ENCODE measurements at places on chromosomes 6 and 20.

DNA sequence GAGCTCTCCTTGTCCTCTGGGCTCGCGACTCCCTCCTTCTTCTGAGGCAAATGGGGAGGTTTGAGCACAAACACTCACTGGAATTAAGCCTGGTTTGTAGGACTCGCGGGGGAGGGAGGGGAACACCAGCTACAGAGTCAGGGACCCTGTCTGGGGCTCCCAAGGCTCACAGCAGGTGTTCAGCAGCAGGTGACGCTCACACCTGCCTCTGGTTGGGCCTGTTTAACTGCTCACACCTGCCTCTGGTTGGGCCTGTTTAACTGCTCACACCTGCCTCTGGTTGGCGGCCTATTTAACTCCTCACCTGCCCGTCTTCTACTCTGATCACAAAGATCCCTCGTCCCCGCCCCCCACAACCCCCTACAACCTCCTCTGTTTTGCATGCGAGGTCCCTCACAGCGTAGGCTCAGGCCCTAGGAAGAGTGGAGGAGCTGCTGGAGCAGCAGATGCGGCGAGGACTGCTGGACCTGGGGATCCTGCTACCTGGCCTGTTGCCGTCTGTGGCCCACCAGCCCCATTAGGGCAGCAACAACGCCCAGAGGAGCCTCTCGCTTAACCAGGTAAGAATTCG is 181.9 kb downstream of the ERMARD start:
- peak; percentile 50 for DNase-seq

DNA sequence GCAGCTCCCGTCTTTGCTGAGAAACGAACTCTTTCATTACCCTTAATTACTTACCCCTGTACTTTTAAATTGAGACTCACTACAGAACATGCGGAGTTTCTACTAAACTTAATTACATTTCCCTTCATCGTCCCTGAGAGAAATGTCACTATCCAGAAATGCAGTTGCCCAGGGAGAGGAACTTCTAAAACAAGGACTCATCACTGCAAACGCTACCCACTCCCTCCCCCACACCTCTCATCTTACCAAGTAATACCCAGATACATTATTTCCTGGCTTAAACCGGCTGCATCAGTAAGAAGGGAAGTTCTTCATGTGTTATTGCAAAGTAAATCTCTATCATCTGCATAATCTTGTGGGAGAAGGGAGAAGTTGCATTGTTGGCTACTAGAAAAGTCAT is 138.3 kb downstream of the IPCEF1 start:
- DNase-seq = no peak

DNA sequence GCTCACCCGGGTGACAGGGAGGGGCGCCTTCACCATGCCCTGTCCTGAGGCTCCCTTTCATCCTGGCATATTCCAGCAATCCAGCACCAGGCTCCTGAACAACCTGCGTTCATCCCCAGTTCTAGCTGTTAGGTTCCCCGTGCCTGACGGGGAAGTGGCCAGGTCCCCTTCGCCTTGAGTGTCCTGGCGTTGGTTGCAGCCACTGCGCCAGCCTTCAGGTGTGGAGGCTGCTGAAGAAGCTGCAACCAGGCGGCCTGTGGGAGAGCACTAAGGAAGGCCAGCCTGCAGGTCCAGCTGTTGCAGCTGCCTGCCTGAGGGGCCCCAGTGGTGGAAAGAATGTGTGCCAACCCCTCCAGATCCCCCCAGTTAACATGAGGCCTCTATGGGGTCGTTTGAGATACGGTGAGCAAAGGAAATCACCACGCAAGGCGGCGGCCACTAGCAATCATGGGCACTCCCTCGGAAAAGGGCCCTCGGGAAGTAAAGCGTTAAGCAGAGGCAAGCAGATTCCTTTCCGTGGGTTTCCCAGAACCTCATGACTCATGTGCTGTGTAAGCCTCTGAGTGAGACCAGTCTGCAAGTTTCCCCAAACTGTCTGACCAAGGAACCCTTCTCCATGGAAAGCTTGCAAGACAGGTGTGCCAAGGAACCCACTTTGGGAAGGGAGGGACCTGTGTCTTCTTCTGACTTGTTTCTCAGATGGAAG is 320.8 kb downstream of the TAF4 start:
- DNase-seq = no peak

DNA sequence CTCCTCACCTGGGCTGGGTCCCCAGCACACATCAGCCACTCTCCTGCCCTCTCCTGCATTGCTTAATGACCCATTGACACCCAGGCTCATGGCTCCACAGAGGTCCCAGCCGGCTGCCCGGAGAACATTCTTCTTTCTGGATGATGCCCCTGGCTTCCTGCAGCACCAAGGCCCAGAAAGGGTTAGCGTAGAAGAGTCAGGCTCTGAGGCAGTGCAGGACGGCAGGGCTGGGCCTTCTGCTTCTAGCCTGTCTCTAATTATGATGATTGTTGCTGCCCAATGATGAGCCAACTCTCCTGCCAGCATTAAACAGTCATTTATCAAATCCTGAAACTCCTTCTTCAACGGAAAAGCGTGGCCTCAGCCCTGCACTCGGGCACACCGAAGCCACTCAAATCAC is 66.4 kb downstream of the ZNF217 start:
- no peak for DNase-seq

- no peak for DNase-seq
These were observed 13.6 kb downstream of the TM9SF4 start for GRCh38 chr20:32123088-32123487.

DNA sequence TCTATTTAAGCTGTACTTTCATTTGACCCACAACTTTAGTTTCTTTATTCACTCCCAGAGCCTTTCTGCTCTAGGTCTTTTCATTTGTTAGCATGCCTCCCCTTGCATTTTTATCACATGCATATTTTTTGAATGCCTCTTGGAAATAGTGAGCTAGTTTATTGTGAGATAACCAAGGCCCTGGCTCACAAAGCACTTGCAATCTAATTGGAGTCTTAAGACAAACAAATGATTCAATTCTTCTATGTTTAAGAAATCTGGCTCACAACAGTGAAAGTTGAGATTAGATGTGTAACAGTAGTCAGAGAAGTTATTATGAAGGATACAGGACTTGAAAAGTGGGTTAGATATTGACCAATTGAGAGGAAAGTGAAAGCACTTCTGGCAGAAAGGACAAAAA is 173.4 kb downstream of the MOXD1 start:
- DNase-seq = no peak

- DNase-seq = no peak
These were observed 116.5 kb upstream of the EDN1 start for GRCh38 chr6:12173661-12174060.

GRCh38 chr20:25223765-25224720 is 23.8 kb upstream of the PYGB start:
- no peak for DNase-seq

- peak; percentile 94 for DNase-seq
These were observed 32.2 kb upstream of the CHD6 start for GRCh38 chr20:41650231-41650948.

GRCh38 chr6:130933712-130934200 is 106.5 kb downstream of the SMLR1 start:
- no peak for DNase-seq

GRCh38 chr6:27651371-27651732 is 178.4 kb upstream of the ZNF184 start:
- no peak for DNase-seq

DNA sequence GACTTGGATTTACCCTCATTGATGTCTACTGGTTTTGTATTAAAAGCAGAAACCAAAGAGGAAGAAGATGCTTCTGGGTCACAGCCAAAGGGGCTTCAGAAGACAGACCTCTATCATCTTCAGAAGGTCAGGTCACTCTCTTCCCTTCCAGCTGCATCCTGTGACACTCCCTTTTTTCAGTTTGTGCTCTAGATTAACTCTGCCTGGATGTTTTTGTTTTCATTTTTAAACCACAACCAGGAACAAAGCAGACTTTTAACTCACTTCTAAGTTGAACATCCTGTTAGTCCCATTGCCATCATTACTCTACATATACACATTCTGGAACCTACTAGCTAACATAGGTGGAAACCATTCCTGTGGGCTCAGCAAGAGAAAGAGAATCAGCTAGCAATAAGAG is 45.2 kb downstream of the AKIRIN2 start:
- no peak for DNase-seq

- DNase-seq = no peak
These were observed 210.4 kb downstream of the GMDS start for GRCh38 chr6:2035046-2035445.

DNA sequence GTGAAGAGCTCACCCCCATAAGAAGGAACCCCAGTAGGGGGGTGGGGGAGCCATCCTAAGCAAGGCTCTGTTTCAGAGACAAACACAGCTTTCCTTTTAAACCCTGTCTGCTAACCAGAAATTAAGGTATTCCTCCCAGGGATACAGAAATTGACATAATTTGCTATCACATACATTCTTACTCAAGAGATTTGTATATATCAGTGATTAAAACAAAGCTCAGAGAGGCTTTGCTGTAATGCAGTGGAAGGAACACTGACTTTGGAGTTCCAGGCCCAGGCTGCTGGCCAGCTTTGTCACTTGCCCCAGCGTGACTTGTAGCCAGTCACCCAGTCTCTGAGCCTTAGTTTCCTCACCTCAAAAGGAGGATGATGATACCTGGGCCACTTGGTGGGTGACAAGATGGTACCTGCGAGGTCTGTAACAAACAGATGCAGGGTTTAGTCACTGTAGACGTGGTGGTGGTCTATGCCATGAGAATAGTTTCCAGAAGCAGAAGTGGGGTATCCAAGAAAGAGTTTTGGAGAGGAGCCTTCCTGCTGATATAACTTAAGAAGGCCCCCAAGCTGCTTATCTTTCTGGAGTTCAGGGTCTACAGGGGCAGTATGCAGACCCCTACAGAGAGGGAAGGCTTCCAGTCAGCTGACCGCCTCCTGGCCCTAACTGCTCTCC is 3.2 kb upstream of the FOXF2 start:
- no peak for DNase-seq

- DNase-seq = peak; percentile 75
These were observed 29.3 kb upstream of the PRDM1 start for GRCh38 chr6:106056746-106057390.

DNA sequence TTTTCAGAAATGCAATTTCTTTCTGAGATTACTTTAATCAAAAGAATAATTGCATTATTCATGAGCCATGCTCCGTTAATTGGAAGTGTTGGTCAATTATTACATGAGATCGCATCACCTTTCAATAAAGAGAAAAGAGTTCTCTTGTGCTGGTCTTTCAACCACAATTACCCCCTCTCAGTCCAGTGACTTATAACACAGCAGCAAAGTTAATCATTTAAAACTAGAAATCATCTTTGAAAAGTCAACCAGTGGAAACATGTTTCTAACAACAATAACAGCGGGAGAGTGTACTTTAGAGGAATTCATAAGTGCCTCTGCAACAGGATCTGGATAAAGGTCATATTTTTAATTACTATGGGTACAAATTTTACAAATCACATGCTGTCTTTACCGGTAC is 384.4 kb upstream of the AGPAT4 start:
- DNase-seq = no peak

DNA sequence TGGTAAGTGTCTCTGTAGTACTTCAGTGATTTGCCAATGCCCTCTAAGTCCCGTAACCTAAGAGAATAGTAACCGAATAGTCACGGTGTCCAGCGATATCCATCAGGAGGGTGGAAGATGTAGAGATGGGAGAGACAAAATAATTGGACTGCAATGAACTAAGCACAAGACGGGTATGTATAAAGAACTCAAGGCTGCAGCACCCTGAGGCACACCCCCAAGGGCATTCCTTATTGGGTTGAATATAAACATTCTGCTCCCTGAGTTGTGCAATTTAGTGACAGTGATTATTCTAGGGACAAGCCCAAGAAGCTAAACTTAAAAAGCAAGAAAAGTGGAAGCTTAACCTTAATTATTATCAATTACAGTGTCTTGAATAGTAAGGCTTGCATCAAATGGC is 14.6 kb downstream of the DST start:
- no peak for DNase-seq

DNA sequence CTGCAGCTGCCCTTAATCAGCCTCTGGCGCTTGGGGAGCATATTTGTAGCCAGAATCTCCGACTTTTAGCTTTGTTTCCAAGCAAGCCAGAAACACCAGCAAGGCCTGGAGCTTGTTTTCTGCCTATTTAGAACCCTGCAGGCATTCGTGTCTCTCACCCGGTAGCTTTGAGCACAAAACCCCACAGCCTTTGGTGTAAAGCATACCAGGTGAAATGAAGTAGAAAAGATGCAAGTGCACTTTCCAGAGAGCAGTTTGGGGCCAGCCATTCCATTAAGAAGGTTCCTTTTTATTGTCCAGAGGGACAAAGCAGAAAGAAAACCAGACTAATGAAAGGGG is 736 bp downstream of the FAM217B start:
- DNase-seq = no peak

- DNase-seq = no peak
These were observed 69.4 kb downstream of the LAMA4 start for GRCh38 chr6:112184951-112185350.

- DNase-seq = no peak
These were observed 591.6 kb downstream of the PKHD1 start for GRCh38 chr6:51495610-51496396.

- peak; percentile 55 for DNase-seq
These were observed 528 bp downstream of the NUDT3 start for GRCh38 chr6:34391786-34392496.

DNA sequence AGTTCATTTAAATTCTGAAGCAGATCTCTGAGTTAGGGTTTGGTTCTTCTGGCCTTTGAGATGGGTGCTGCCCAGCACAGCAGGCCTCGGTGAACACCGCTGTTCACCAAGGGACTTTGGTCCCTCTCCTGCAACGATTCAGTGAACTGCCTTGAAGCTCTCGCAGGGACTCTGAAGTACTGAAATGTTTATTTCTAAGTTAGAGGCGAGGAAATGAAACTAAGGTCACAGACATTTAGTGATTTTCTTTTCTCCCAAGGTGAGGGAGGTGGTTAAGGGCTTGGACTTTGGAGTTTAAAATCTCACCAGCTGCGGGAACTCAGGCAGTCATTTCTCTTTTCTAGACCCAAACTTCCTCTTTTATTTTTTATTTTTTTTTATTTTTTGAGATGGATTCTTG is 26.2 kb downstream of the E2F3 start:
- DNase-seq = no peak

GRCh38 chr6:3244003-3244831 is 14.5 kb upstream of the PSMG4 start:
- DNase-seq = no peak

DNA sequence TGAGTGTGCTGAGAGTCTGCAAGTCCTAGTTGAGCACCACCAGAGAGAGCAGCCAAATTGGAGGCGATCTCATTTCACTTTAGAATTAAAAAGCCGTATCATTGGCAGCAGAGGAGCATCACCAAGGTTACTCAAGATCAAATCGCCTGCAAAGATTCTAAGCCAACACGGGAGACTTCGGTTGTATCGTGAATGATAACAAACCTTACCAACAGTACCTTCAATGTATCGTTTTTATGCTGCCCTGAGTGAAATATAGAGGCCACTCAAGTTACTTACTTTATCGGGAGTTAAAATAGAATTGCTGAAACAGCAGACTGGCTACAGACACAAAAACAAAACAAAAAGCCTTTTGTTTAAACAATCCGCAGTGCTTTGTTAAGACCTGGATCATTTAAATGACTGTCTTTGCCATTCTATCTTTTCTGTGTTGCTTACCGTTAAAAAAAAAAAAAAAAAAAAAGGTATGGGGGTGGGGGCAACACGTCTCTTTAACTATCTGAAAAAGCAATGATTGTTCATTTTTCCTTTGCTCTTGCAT is 14.2 kb downstream of the NHSL1 start:
- peak; percentile 74 for DNase-seq

- DNase-seq = no peak
These were observed 27.1 kb upstream of the EMILIN3 start for GRCh38 chr20:41393705-41394066.

- DNase-seq = no peak
These were observed 126.4 kb downstream of the PHACTR3 start for GRCh38 chr20:59730722-59731121.
